ENCODE measurements at places on chromosomes 13 and 19. TPM values are rescaled to one million over a fixed set of nuclear protein-coding genes. Genes with fewer than 3 reads are reported as not detected.

COL4A2 gene
- total RNA-seq, result 110 TPM

PCP2 gene
- total RNA-seq, result not detected

- DNase-seq, result peak; percentile 7
These were observed 63.6 kb downstream of the RASA3 start for GRCh38 chr13:114068656-114069318.

EID2 gene
- total RNA-seq, result 16.4 TPM

ARHGAP33 gene
- total RNA-seq, result 1.5 TPM

DNA sequence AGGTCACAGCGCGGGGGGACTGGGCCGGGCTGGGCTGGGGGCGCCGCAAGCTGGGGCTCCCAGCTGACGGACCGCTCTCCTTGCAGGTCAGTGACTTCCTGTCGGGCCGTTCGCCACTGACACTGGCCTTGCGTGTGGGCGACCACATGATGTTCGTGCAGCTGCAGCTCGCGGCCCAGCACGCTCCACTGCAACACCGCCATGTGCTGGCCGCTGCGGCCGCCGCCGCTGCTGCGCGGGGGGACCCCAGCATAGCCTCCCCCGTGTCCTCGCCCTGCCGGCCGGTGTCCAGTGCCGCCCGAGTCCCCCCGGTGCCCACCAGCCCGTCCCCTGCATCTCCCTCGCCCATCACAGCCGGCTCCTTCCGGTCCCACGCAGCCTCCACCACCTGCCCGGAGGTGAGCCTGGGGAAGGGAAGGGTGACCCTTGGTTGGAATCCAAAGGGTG is 5.7 kb downstream of the MIDN start:
- no peak for DNase-seq

- peak; percentile 35 for DNase-seq
These were observed 35.9 kb downstream of the OXGR1 start for GRCh38 chr13:96958286-96958891.

RETN gene
- total RNA-seq, result not detected

DNA sequence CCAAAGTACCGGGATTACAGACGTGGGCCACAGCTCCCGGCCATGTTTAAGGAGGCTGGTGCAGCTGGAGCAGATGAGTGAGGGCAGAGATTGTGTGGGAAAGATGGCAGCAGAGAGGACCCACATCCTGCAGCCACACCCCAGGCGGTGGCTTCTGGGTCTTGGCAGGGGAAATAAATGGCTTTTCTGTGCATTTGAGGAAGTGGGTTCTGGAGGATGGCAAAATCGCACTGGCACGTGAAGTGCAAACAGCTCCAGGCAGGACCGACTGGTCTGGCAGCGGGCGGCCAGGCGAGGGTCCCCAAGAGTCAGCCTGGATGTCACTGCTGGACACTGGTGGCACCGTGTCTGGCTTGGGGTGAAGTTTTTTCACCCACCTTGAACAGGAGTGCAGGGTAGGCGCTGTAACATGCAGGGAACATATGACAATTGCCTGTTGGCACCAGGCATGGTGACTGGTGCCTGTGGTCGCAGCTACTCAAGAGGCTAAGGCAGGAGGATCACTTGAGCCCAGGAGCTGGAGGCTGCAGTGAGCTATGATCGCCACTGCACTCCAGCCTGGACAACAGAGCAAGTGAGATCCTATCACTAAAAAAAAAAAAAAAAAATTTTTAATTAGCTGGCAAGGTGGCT is 8.4 kb downstream of the B3GNT3 start:
- no peak for DNase-seq

DNA sequence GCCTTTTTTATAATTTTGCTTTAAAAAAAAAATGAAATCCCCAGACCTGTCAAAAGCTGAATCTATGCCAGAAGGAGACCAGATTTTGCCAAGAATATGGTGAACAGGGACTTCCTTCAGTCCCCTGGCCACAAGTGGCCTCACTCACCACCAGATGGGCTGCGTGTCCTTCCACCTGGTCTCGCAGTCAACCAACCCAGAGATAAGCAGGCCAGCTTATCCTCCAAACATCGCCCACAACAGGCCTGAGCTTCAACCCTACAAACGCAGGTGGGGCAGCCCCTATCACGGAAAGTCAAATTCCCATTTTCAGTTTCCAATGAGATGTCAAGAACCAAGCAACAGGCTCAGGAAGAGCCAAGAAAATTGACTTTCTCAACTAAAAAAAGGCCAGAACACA is 30.5 kb downstream of the STK24 start:
- no peak for DNase-seq

MISP3 gene
- 2.2 TPM for total RNA-seq

TLE5 gene
- total RNA-seq, result 186 TPM

MAP4K1 gene
- total RNA-seq, result 0.22 TPM

DNA sequence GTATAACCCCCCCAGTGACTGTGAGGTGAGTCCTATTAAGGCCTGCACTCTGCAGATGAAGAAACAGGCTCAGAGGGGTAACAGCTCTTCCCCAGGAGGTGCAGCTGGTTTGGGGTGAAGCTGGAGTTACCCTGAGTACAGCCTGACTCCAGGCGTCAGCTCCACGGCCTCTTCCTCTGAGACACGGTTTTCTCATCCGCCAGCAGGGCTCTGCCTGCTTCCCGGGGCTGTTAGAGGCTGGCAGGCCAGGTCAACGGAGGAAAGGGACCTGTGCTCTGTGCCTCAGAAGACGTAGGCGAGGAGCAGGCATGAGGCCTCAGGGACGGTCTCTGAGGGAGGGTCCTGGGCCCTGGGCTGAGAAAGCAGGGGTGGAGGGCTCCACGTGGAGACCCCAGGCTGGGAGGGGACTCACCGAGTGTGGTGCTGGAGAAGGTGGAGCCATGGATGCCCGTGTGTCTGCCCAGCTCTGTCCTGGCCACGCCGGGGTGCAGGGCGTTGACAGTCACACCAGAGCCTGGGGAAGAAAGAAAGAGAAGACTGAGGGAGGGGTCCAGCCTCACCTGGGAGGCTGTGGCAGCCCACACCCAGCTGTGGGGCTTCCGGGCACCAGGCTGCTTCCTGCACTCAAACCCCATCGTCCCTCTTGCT is 9.0 kb upstream of the GP6 start:
- no peak for DNase-seq

RNASEH2A gene
- total RNA-seq, result 50.4 TPM

KIR2DL4 gene
- total RNA-seq, result not detected

DNA sequence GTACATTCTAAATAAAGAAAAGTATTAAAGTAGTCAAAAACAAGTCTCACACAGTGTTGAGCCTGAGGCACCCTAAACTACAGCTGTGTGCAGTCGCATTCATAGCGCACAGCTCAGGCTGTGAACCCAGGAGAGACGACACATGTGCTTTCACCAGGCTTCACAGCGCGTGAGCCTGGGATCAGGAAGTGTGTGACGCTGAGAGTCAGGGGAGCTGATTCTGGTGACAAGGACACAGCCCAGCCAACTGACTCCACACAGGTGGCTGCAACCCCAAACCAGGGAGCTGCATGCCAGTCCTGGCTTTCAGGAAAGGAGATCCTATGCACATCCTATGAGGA is 41.6 kb downstream of the COL4A1 start:
- no peak for DNase-seq

- no peak for DNase-seq
These were observed 2.8 kb upstream of the HNRNPM start for GRCh38 chr19:8441725-8442544.

All from M059J (cell line).